Hepatocyte (in vitro differentiated cells): ENCODE measurements at places on chromosomes 6 and 20.

DNA sequence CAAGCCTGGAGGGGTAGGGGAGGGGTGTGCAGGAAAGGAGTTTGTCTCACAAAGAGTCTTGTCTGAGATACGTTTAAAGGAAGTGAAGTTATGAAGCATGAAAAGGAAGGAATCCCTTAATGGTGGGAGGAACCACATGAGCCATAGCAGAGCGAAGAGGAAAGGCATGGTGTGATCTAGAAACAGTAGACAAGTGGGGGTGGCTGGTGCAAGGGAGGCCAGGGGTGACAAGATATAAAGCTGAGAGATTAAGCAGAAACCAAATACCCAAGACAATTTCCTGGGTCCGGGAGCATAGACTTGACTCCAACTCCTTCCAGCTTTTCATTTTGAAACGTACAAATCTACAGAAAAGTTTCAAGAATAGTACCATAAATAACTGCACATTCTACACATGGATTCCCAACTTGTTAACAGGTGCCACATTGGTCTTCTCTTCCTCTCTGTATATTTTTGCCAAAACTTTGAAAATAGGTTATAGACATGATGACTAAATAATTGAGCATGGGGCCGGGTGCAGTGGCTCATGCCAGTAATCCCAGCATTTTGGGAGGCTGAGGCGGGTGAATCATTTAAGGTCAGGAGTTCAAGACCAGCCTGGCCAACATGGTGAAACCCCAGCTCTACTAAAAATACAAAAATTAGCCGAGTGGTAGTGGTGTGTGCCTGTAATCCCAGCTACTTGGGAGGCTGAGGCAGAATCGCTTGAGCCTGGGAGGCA lies 211.6 kb downstream of the SLC24A3 start:
- DNase-seq: no peak

DNA sequence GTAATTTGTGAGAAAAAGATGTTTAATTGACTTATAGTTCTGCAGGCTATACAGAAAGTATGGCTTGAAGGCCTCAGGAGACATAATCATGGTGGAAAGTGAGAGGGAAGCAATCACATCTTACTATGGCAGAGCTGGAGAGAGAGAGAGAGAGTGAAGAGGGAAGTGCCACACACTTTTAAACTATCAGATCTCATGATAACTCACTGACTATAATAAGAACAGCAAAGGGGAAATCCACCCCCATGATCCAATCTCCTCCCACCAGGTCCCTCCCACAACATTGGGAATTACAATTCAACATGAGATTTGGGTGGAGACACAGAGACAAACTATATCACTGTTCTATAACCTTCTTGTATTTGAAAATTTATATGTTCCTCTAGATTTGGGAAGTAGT lies 117.2 kb upstream of the BMP5 start:
- no peak for DNase-seq

GRCh38 chr20:48609491-48609978 lies 218.3 kb downstream of the PREX1 start:
- DNase-seq: no peak

DNA sequence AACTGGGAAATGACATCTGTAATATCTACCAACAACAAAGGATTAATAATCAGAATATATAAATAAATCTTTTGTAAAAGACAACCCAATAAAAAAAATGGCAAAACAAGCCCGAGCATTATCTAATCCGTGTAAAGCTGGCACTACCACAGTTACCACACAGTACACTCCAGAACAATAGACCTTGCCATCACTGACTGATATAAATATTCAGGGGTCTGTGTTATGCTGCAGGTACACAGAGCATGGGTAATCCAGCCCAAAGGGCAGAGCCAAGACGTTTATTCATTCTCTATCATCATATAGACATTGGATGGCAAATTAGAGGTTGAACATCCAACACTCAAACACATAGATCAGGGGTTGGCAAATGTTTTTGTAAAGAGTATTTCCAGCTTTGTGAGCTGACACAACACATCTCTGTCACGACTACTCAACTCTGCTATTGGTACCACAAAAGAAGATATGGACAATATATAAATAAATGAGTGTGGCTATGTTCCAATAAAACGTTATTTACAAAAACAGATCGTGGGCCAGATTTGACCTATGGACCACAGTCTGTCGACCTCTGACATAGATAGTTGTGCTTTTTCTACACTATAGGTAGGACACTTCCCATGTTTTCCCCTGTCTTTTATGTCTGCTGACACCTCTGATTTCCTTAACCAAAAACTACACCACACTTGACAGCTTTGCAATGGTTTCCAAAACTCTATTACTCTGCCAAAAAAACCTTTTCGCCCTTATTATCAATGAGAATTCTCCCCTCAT lies 4.5 kb downstream of the NCOA6 start:
- no peak for DNase-seq

DNA sequence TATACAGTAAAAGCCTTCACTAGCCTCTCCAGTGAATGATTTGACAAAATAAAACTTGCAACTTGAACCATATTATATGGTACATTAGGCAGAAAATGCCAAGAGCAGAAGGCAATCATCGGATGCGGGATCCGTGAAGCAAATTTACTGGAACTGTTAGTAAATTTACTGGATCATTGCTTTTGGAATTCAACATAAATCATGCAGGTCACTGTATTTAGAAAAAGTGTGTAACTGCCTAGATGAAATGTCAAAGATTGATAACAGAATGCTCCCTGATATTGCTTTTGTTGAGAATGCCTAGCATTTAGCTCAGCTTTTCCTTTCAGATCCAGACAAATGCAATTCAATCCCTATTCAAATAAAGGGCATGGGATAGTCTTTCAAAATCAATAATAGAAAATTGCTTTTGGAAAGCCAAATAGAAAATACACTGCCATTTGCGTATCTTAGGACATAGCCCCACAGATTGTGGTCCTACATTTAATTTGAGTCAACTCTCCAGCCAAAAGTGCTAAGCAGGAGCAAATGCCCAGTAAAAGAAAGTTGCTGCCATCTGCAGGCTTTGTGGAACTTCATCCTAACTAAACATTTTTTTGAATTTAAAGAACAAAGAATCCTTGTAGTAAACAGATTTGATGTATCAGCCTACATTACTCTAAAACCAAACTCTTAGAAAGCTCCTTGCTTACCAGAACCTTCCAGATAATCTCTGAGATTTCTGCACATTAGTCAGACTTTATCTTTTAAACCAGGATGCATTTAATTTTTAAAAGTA lies 109.5 kb upstream of the HSF2 start:
- DNase-seq: peak; percentile 32

DNA sequence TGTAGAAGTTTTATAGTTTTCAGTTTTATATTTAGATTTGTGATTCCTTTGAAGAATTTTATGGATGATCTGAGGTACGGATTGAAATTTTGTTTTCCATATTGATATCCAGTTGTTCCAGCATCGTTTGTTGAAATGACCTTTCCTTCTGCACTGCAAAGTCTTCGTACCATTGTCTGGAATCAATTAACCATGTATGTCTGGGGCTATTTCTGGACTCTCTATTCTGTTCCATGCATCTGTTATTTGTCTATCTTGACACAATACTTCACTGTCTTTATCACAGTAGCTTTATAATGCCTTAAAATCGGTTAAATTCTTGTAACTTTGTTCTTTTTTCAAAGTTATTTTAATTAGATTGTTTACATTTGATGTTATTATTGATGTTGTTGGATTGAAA lies 154.9 kb downstream of the FARS2 start:
- DNase-seq: no peak

DNA sequence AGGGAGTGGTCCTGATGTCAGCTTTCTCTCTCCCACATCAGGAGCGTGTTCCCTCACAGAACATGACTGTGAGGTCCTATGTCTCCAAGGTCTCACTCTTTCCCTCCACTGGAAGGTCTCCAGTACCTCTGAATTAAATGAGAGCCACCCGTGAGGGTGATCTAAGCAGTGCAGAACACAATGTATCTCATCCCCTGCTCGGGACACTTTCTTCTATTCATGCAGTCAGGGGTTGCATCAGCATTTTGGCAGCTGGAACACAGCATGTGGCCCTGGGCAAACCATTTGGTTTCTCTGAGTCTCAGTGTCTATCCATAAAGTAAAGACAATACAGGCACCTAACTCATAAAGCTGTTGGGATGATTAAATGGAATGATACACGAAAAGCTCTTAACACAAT lies 34.2 kb downstream of the MAFB start:
- no peak for DNase-seq

DNA sequence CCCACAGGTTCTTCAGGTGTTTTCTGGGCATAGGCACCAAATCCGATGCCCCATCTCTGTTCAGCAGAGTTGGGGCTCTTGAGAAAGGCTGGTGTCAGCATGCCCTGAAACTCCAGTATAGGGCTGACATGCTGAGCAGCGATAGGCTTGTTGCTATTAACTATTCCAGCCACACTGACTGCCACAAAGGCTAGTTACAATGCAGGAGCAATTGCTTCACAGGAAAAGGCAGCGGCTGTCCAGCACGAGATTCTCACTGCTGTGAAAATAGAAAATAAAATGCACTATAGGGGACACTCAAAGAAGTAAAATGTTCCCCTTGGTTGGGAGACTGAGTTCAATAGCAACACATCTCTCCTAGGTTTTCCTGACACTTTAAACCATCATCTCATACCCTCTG lies 112.4 kb downstream of the BFSP1 start:
- no peak for DNase-seq

DNA sequence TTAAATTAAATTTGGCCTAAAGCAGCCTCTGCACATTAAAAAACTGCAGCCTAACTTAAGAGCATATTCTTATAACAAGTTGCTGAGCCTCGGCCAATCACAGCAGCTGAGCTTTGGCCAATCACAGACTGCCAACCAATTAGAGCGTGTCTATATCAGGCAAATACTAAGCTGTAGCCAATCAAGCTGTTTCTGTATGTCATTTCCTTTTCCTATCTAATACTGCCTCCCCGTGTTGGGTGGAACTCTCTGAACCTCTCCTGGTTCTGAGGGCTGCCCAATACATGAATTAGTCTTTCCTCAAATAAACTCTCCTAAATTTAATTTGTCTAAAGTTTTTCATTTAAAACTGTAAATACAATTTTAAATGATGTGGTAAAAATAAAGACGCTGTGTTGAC lies 3.9 kb upstream of the TMEM244 start:
- DNase-seq: no peak
